ENCODE measurements at places on chromosomes 4 and X. TPM values are rescaled to one million over a fixed set of nuclear protein-coding genes. Genes with fewer than 3 reads are reported as not detected.

The FATE1 gene
- 0.36 TPM for total RNA-seq

The TEX13B gene
- not detected for total RNA-seq

The IL9R gene
- not detected for total RNA-seq

The SMR3B gene
- not detected for total RNA-seq

The SCML2 gene
- 1.4 TPM for total RNA-seq

The FOXR2 gene
- not detected for total RNA-seq

The CCKAR gene
- not detected for total RNA-seq

The ATP5ME gene
- total RNA-seq: 174 TPM

The UGT2B11 gene
- total RNA-seq: not detected

The MAB21L2 gene
- total RNA-seq: 0.13 TPM

The TMSB15A gene
- total RNA-seq: not detected

The IGFBP7 gene
- 482 TPM for total RNA-seq

The SGCB gene
- 154 TPM for total RNA-seq

The LRIT3 gene
- total RNA-seq: 0.31 TPM

The NCAPG gene
- 0.49 TPM for total RNA-seq

The TRIM61 gene
- 0.62 TPM for total RNA-seq

The HMGN5 gene
- total RNA-seq: 9.5 TPM

The TRPC5OS gene
- not detected for total RNA-seq

The TMEM255A gene
- 16.4 TPM for total RNA-seq

The POLR2B gene
- total RNA-seq: 68.1 TPM

The TENM3 gene
- 38.2 TPM for total RNA-seq

The SSX2B gene
- not detected for total RNA-seq

The MAGEA12 gene
- total RNA-seq: not detected

The CTSO gene
- total RNA-seq: 25.9 TPM

The ATP1B4 gene
- total RNA-seq: not detected

The CENPI gene
- 4.9 TPM for total RNA-seq

The FGF13 gene
- 10.4 TPM for total RNA-seq

The MAGEC1 gene
- not detected for total RNA-seq

The CTBP1 gene
- total RNA-seq: 143 TPM

The SYNPO2 gene
- total RNA-seq: 113 TPM

The RS1 gene
- not detected for total RNA-seq

The GPRASP1 gene
- 26.7 TPM for total RNA-seq

The RRH gene
- total RNA-seq: 0.62 TPM

The ATP8A1 gene
- 54.6 TPM for total RNA-seq

The ADRA2C gene
- 4.8 TPM for total RNA-seq

The UGT2A3 gene
- total RNA-seq: not detected

The RBM47 gene
- total RNA-seq: 21.0 TPM

The XAGE2 gene
- total RNA-seq: 1.7 TPM

Measured in sciatic nerve (tissue), 2 donors.